ENCODE measurements at places on chromosomes 3 and 15. TPM values are rescaled to one million over a fixed set of nuclear protein-coding genes. Genes with fewer than 3 reads are reported as not detected.

The PLSCR5 gene
- total RNA-seq: not detected

The PLCB2 gene
- 7.1 TPM for total RNA-seq

The CMTM8 gene
- 2.6 TPM for total RNA-seq

The EPHB1 gene
- 0.78 TPM for total RNA-seq

The MAP1A gene
- 1.4 TPM for total RNA-seq

The COL6A6 gene
- total RNA-seq: not detected

The LRRC31 gene
- total RNA-seq: not detected

The ECE2 gene
- not detected for total RNA-seq

The CCDC13 gene
- total RNA-seq: 0.33 TPM

The SAXO2 gene
- 0.11 TPM for total RNA-seq

The RNF7 gene
- total RNA-seq: 40.9 TPM

The ISLR2 gene
- not detected for total RNA-seq

The TUSC7 gene
- not detected for total RNA-seq

The RBP2 gene
- total RNA-seq: not detected

The SLC51B gene
- not detected for total RNA-seq

The SHC4 gene
- 0.18 TPM for total RNA-seq

The CPEB1 gene
- total RNA-seq: not detected

The TNFAIP8L3 gene
- 62.5 TPM for total RNA-seq

The EFL1 gene
- 30.3 TPM for total RNA-seq

The DENND6A gene
- 17.5 TPM for total RNA-seq

The SUSD5 gene
- 3.8 TPM for total RNA-seq

The SUCLG2 gene
- 49.9 TPM for total RNA-seq

The DISP2 gene
- 0.07 TPM for total RNA-seq

The DUOXA2 gene
- total RNA-seq: not detected

The LPP gene
- total RNA-seq: 31.5 TPM

The AQP9 gene
- not detected for total RNA-seq

The PLA2G4D gene
- total RNA-seq: not detected

The RTP3 gene
- 0.07 TPM for total RNA-seq

The SNRPN gene
- 98.3 TPM for total RNA-seq

The MITF gene
- total RNA-seq: 3.3 TPM
